ENCODE measurements at places on chromosomes 13 and 19. TPM values are rescaled to one million over a fixed set of nuclear protein-coding genes. Genes with fewer than 3 reads are reported as not detected.

Gene KLK2
- total RNA-seq: not detected

Gene ATP7B
- 5.3 TPM for total RNA-seq

Gene CNFN
- not detected for total RNA-seq

Gene SUPT5H
- 92.6 TPM for total RNA-seq

Gene SOHLH2
- 0.83 TPM for total RNA-seq

Gene LGALS7B
- total RNA-seq: not detected

Gene WDR88
- total RNA-seq: not detected

Gene ZNF90
- 1.2 TPM for total RNA-seq

Gene TSC22D1
- total RNA-seq: 85.8 TPM

Gene EBI3
- 0.28 TPM for total RNA-seq

Gene ZNF560
- 5.8 TPM for total RNA-seq

Gene APOC4
- total RNA-seq: not detected

Gene FPR1
- total RNA-seq: 1.6 TPM

Gene CYP4F12
- not detected for total RNA-seq

Gene PLEKHJ1
- 44.4 TPM for total RNA-seq

Gene SH2D3A
- not detected for total RNA-seq

Gene AXL
- 345 TPM for total RNA-seq

Gene ZNF426
- 21.5 TPM for total RNA-seq

Gene CIRBP
- total RNA-seq: 177 TPM

Gene CAPN12
- total RNA-seq: 0.30 TPM

Gene DNAJC15
- 10.9 TPM for total RNA-seq

Gene WDR87
- not detected for total RNA-seq

Gene PRRG2
- total RNA-seq: 0.23 TPM

Gene GDF15
- total RNA-seq: 150 TPM

Gene DPF1
- total RNA-seq: 2.4 TPM

Gene ATP4A
- not detected for total RNA-seq

Gene EBPL
- 34.1 TPM for total RNA-seq

Gene SPRED3
- total RNA-seq: 2.1 TPM

Gene SARS2
- 14.4 TPM for total RNA-seq

Gene ZNF486
- total RNA-seq: 5.3 TPM

Gene ZNF221
- total RNA-seq: 9.8 TPM

Gene SHD
- not detected for total RNA-seq

Gene OR7C1
- total RNA-seq: not detected

Gene FLT3LG
- total RNA-seq: 2.1 TPM

Gene PBX4
- total RNA-seq: 0.55 TPM

Gene ZNF541
- 0.89 TPM for total RNA-seq

Gene URI1
- total RNA-seq: 67.1 TPM

Gene FCER2
- not detected for total RNA-seq

Gene EPN1
- 172 TPM for total RNA-seq

Gene C19orf85
- total RNA-seq: not detected

Gene SIGLEC5
- not detected for total RNA-seq

Gene SIGLEC12
- total RNA-seq: not detected

Gene ITPKC
- total RNA-seq: 15.1 TPM

Gene EXOC3L2
- total RNA-seq: not detected

Gene MARCHF2
- total RNA-seq: 76.9 TPM

Gene LPAR2
- total RNA-seq: 0.89 TPM

Gene ZSCAN5B
- total RNA-seq: not detected

Gene ZNF99
- not detected for total RNA-seq

Gene FREM2
- under 0.01 TPM for total RNA-seq
